ENCODE measurements at places on chromosomes 7 and 10.

GRCh38 chr7:98078197-98078870 is 28.3 kb upstream of the LMTK2 start:
- no peak for DNase-seq

- no peak for DNase-seq
Measured at GRCh38 chr7:151246851-151247580, 1.5 kb downstream of the SMARCD3 start.

- no peak for DNase-seq
Measured at GRCh38 chr7:109498131-109498530, 928.5 kb downstream of the DNAJB9 start.

GRCh38 chr7:148727501-148728278 is 29.0 kb downstream of the CUL1 start:
- no peak for DNase-seq

DNA sequence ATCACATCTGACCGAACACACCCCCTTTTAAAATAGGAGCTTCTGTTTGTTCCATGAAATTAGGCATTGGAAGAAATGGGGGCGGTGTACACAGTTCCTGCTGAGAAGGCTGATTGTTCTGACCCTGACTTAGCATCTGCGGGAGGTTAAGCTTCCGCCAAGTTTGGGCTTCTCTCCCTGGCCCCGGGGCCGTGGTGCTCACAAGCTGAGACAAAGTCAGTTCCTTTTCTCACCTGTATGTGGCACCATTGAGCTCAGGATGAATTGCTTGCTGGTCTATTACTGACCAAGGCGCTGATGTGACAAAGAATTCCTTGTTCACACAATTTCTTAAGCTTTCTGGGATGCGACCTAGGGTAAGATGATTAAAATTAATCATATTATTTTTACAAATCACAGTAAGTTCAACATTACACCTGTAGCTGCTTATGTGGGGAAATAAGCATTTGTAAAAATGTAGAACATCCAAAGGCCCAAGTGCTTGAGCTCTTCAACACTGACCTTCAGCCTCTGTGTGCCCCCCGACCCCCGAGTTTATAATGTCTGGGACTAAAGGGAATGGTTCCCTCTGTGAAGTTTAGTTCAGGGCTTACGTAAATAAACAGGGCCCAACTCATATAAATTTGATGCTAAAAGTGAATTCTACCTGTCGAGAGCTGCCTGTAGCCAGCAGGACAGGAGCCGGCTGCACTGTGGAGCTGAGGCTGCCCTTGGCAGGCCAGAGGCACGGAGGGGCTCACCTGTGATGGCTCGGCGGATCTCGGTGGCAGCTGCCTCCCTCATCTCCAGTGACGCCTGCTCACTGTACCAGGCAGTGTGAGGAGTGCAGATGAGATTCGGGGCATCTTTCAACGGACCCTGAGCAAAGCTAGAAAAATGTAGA is 50.8 kb downstream of the ZRANB1 start:
- DNase-seq, result peak; percentile 52

DNA sequence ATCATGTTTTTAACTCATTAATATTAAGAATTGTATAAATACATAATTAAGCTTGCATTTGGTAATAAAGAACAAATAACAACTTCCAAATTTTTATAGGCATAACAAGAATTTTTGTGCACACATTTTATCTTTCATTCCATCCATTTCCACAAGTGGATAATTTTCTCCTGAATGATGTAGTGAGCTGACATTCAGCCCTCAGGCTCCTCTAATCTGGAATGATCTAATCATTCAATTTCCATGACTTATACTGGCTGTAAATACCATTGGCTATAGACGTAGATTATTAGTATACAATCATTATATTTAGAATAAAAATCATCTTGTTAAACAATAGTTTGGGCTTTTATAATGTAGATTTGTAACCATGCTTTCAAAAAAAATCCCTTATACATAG is 287.2 kb upstream of the GHITM start:
- no peak for DNase-seq

DNA sequence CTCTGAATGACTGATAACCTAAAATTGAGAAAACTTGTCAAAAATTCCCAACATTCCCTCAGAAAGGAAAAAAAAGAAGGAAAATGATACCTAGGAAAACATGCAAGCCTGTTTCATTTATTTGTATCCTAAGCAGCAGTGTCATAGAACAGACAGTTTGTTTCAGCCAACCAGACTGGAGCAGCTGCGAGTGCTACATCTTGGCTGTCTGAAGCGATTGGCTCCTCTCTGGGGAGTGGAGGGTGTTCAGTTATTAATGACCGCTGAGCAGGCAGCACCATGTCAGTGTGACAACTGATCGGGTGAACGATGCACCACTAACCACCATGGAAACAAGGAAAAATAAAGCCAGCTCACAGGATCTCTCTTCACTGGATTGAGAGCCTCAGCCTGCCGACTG is at the start of gene LRRN3:
LRRN3 (plus strand) TSS at position 282 of the 400 bp plus-strand sequence. CDS start 31,646 bp downstream, outside the sequence.
- DNase-seq, result peak; percentile 53

DNA sequence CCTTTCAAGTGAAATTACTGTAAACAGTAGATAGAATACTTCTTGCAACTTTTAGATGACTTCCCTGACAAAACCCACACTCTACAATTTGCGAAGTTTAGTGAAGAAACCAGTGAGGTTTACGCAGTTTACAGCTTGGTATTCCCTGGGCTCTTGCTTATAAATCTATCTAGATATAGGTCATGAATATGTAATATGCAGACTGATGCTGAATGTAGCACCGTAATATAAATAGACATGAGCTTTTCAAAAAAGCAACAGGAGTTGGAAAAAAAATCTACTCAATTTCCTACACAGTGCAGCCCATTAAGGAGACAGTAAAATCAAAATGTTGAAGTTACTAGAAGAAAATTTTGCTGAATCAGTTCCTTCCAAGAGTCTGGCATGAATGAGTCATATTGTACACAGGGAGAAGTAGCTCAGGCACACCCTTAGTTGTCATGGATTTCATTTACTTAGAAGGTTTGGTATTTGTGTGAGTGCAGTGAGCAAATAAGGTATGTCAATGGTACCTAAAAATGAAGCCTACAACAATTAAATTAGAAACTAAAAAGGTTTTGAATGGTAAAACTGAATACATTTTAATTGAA is 67.7 kb upstream of the NEUROD6 start:
- no peak for DNase-seq

- peak; percentile 45 for DNase-seq
Measured at GRCh38 chr10:24723386-24723787, 300 bp downstream of the ARHGAP21 start.

- DNase-seq, result peak; percentile 72
Measured at GRCh38 chr10:14009371-14010100, 321.2 kb downstream of the FRMD4A start.

- DNase-seq, result no peak
Measured at GRCh38 chr10:58180666-58181065, 87.0 kb downstream of the IPMK start.

Data from stimulated activated CD8-positive, alpha-beta memory T cell treated with anti-CD3 and anti-CD28 coated beads, Interleukin-4, amount 100 ng/mL, for 48 hours (primary cell).